Activated T-cell treated with anti-CD3 and anti-CD28 coated beads, Interleukin-2, amount 50 U/mL, for 24 hours (primary cell): ENCODE measurements at places on chromosomes 3 and 15.

DNA sequence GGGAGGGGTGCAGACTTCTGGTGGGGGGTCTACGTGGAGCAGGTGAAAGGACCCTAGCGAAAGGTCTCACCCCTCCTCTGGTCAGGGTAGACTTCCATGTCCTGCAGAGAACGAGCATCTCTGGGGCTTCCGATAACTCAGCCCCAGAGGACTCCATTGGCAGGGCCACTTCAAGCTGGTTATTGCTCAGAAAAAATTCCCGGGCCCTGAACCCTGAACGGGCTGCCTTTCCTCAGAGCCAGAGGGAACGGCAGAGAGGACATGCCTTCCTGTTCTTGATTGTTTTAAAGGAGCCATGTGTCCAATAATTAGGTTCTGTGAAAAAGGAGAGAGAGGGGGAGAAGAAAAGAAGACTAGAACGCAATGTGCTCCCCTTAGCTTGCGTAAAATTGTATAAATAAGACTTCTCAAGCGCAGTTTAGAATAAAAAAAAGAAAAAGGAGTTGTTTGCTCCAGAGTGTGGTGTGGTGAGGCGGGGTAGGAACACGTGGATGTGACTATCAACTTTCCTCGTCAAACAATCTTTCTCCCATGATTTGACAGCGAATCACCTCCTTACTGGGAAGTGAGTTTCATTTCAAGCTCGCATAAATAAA, 193.4 kb upstream of the UBE2E1 start:
- no peak for DNase-seq

GRCh38 chr3:171058058-171058457, 31.5 kb upstream of the SLC2A2 start:
- no peak for DNase-seq

- DNase-seq: no peak
Measured at GRCh38 chr15:68616397-68616796, 37.6 kb downstream of the CORO2B start.

DNA sequence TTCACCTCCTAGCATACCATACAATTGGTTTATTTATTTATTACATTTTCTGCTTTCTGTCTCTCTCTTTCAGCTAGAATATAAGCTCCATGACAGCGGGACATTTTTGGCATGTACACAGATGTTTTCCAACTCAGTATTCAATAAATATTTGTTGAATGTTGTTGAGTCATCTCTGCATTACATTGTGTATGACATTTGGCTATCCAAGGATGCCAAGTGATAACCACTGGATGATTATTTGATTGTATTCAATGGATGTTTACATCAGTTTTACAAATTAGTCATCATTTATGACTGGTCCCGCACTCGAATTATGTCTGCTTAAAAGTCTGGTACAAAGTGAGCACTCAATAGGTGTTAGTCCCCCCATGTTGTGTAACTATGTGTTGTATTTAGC, 49.5 kb upstream of the STXBP5L start:
- DNase-seq: no peak

- DNase-seq: no peak
Measured at GRCh38 chr15:92162657-92163056, 231.0 kb upstream of the ST8SIA2 start.

GRCh38 chr3:57654267-57654666, 38.6 kb downstream of the DENND6A start:
- no peak for DNase-seq

DNA sequence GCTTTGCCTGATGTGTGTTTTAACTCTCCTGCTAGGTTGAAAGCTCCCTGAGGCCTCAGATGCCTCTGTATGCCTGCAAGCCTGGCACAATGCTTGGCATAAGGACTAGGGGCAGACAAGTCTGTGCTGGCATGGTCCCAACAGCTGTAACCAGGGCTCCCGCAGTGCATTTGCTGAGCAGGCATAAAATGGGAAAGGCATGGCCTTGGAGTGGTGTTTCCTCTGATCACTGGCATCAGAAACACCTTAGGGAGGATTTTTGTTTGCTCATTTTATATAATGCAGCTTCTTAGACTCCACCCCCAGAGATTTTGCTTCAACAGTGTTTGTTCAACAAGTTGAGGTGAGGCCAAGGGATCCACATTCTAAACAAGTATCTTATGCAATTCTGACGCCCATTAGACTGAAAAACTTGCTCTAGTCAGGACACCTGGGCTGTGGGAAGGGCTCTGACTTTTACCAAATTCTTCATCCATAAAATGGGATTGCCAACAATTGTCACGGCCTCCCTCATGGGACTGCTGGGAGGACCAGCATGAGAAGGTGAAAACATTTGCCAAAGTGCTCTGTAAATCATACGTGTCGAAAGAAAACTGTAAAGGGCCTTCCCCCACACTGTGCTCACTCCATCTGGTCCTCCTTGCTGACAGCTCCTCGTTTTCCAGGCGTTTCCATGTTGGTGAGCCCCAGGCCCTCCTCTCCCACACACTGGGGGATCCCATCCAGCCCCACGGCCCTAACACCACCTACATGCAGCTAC, 43.1 kb downstream of the STARD5 start:
- DNase-seq: peak; percentile 24

- DNase-seq: no peak
Measured at GRCh38 chr3:76673171-76673570, 366.7 kb upstream of the ROBO2 start.

- no peak for DNase-seq
Measured at GRCh38 chr15:31160740-31161495, 59.4 kb upstream of the TRPM1 start.
